ENCODE measurements at places on chromosomes 7 and 10.

- DNase-seq, result no peak
Measured at GRCh38 chr10:515674-516073, 173.8 kb downstream of the DIP2C start.

DNA sequence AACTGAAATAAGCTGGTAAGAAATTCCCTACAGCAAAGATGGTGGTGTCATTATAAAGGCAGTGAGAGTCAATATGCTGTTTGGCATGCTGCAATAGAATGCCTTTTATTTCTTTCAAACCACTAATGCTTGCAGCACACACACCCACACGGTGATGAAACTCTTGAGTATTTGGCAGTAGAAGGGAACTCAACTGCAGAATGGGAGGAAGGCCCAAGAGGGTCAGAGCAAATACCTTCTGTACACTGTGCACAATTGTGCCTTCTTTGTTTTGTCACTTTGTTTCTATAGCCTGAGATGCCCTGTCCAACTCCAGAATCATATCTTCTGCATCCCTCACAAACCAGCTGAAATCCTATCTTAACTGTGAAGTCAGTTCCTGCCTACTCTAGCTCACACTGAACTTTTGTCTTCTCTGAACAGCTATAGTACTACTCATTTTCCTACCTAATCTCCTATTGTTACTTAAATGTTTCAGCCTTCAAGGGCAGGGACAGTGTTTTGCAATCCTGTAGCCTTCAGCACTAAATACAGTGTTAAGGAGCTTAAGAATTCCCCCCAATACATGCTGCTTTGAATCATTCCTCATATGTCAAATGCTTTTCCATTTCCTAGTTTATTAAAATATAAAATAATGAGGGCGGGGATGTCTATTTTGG lies 22.2 kb downstream of the MMS19 start:
- no peak for DNase-seq

- DNase-seq, result no peak
Measured at GRCh38 chr10:43986374-43986773, 337.7 kb upstream of the ZNF32 start.

DNA sequence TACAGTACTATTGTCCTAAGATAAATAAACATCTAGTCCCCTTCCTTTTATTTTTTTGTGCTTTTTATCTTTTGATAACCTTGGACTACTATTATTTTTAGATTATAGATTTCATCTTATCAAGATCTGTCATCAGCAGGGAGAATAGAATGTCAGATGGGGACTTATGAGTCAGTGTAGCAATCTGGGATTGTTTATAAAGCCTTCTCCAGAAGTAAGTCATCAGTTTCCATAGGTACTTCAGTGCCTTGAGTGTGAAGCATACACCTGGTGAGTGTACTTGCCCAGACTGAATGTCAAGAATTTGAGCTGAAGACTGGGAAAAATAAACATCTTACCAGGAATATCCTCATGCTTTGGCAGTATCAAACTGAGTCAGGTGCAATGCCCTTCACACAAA lies 2.1 kb downstream of the CASD1 start:
- DNase-seq, result peak; percentile 12

GRCh38 chr7:129401967-129402860 lies 32.0 kb upstream of the STRIP2 start:
- DNase-seq, result peak; percentile 51

GRCh38 chr7:2006921-2007381 lies 225.8 kb downstream of the MAD1L1 start:
- no peak for DNase-seq

DNA sequence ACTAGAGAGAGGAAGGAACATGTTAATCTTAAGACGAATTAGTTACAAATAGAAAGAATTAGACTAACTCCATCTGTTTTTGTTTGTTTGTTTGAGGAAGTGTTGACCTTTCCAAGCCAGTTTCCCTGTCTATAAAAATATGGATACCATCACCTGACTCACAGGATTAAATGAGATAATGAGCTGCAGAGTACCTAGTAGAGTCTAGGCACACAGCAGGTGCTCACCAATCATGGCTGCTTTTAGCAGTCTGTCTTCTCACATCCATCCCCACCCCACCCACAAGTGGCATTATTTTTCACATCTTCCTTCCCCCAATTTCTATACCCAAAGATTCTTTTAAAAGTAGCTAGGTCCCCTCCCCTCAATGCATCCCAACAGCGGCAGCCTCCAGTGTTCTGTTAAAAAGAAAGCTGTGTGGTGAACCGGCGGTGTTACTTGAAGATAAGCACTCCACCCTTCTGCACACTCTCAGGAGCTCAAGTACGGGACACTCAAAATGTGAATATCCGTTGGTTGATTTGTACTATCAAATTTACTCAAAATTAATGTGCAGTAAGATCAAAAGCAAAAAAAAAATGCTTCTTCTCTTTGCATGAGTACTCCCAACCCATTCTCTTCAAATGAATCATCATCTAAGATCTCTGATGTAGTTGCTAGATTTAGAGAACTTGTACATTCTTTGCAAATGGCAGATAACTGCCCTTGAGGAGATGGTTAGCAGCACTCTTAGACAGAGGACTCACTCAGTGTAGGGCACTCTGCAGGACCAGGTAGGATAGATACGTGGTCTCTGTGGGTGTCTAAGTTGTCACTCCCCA lies 145.4 kb upstream of the ASAH2 start:
- peak; percentile 88 for DNase-seq

DNA sequence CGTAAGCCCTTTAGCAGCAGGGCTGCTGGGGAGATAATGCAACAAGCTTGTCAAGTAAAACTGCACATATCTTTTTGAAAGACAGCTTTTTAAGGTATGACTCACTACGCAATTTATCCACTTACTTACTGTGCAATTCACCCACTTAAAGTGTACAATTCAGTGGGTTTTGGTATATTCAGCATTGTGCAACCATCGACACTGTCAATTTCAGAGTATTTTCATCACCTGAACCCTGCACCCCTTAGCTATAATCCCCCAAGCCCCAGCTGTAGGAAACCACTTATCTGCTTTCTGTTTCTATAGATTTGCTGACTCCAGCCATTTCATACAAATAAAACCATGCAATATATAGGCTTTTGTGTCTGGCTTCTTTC lies 168.0 kb downstream of the PTPN20 start:
- peak; percentile 1 for DNase-seq

DNA sequence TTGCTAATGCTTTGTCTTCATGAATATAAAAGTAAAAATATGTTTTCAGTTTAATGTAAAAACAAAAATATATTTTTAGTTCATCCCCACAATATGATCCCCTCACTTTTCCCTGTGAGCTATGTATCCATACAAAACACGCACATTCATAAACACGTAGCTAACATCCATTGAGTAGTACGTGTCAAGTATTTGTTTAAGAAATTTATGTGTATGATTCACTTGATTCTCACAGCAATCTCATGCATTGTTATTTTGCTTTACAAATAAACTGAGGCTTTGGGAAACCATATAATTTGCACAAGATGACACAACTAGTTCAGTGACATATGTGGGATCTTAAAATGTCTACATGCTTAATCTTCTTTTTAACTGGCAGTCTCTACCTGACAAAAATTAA lies 329.6 kb upstream of the SEMA3C start:
- no peak for DNase-seq

GRCh38 chr10:122671355-122671754 lies 28.3 kb downstream of the C10orf120 start:
- no peak for DNase-seq

- DNase-seq, result no peak
Measured at GRCh38 chr10:122098924-122099323, 110.0 kb downstream of the TACC2 start.

GRCh38 chr10:73717556-73717955 lies 19.6 kb upstream of the AGAP5 start:
- no peak for DNase-seq

GRCh38 chr10:62502995-62503613 lies 128.9 kb downstream of the ZNF365 start:
- DNase-seq, result no peak

DNA sequence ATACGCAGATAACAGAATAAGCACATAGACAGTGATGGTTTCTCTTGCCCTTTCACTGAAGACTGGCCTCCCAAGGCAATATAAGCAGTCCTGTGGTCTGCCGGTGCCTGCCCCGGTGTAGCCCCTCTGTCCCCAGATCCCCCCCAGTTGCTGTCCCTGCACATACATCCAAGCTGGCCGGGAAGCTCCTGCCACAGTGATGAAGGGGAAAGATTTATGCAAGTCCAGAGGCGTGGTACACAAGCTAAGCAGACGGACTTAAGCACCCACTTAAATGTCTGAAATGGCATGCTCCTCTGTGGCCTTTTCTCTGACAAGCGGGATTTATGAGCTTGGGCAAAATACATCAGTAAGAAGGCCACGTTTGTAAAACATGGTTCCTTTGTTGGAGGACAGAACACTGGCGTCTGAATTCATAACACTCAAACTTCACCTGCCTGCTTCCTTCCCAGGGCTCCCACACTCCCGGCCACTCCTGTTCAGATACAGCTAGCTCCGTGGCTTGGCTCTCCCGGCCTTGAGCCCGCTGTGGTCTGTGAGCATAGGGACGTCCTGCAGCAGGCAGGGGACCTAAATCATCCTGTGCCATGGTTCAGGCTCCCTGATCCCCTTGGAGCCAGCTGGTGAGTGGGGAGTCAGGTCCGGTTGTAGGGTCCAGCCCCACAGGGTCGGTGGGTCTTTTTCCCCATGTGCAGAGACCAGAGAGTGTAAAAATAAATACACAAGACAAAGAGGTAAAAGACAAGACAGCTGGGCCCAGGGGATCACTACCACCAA lies 61.7 kb upstream of the PPP2R2D start:
- no peak for DNase-seq

GRCh38 chr7:124672011-124672410 lies 93.6 kb downstream of the GPR37 start:
- DNase-seq, result no peak

DNA sequence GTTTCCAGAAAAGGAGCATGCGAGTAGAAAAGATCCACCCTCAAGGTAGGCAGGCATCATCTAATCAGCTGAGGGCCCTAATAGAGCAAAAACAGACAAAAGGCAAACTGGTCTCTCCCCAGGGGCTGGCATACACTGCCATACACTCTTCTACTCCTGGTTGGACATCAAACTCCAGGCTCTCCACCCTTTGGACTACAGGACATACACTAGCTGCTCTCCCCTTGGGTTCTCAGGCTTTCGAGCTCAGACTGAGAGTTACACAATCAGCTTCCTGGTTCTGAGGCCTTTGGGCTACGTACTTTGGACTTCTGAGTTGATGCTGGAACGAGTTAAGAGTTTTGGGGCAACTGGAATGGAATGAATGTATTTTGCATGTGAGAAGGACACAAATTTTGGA lies 50.9 kb upstream of the TM9SF3 start:
- DNase-seq, result no peak

GRCh38 chr10:101293007-101293723 lies 60.8 kb upstream of the BTRC start:
- DNase-seq, result no peak

- no peak for DNase-seq
Measured at GRCh38 chr7:50217821-50218281, 86.7 kb upstream of the IKZF1 start.

DNA sequence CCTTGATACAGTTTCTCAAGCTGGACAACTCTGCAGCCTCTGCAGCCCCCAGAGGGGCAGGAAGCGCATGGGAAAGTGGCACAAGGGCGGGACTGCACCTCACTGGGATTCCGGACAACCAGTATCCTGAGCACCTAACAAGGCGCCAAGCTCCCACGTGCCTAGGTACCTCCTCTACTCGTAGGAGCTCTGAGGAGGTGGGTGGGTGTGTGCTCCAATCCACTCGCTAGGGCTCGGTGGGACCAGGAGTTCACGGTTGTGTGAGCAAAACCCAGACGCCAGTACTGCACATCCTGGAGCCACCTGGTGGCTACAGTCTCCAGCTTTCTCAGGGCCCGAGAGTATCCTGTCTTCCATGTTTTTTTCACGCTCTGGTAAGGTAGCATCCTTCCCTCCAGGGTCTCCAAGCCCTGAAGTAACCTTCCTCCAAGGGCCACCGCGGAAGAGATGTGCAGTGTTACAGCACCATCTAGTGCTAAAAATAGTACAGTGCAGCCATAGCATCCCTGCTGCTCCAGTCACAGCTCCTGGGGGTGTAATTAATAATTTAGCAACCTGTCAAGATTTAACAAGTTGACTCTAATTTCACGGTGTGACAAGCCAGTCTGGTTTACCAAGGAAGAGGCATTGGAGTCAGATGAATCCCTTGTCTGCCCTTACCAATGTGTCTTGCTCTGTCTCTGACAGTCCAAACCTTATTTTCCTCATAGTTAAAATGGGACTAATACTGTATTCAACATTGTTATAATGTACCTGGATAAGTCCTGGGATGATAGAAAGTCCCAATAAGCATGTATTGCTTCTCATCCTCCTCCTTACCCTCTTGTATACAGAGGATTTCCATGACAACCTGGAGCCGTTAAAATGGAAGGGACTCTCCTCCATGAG lies 70.4 kb downstream of the HERPUD2 start:
- peak; percentile 59 for DNase-seq

DNA sequence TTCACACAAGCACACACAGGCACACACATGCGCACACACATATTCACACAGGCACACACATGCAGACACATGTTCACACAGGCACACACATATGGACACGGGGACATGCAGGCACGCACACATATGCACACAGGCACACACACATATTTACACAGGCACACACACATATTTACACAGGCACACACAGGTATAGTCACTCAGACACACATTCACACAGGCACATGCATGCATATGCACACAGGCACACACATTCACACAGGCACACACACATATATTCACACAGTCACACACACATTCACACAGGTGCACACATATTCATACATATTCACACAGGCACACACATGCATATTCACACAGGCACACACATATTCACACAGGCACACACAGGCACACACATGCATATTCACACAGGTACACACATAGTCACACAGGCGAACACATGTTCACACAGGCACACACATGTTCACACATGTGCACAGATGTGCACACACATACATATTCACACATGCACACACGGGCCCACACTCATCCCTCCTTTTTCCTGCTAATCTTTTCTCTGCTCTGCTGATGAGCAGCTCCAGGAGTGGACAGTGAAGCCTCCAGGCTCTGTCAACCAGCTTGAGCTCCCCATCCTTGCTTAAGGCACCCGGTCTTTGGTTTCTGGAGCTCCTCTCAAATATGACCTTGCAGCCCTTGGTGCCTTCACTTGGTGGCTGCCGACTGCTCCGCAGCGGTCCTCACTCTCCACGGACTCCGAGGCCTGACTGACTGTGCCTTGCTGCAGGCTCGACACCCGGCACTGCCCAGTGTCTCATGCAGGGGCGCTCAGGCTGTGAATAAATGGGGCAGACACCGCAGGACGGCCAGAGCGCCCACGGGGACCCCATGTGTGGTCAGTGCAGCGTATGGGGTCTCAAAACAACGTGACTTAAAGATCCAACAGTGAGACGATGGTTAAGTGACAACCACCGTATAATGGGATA lies 581.2 kb upstream of the MGMT start:
- no peak for DNase-seq

GRCh38 chr7:99386584-99387238 lies 12.2 kb downstream of the ARPC1B start:
- DNase-seq, result peak; percentile 44

- peak; percentile 68 for DNase-seq
Measured at GRCh38 chr10:99870123-99870730, 87.8 kb downstream of the ABCC2 start.
